ENCODE measurements at places on chromosomes 12 and 14. TPM values are rescaled to one million over a fixed set of nuclear protein-coding genes. Genes with fewer than 3 reads are reported as not detected.

DNA sequence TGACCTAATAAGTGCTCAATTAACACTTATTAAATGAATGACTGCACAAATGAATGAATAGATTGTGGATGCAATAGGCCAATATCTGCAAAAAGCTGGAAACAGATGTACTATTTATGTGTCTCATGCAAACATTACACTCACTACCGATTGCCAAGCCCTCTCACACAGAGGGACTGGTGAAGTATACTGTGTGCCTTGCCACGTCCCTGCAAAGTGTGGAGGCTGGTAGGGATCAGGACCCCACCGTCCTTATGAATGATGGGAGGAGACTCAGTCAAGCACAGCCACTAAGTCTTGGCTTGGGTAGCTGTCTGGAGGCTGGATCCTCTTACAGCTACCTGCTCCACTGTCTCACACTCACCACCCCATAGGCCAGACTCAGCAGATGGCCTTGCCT, 3.9 kb upstream of the TUNAR start:
- DNase-seq: no peak

DNA sequence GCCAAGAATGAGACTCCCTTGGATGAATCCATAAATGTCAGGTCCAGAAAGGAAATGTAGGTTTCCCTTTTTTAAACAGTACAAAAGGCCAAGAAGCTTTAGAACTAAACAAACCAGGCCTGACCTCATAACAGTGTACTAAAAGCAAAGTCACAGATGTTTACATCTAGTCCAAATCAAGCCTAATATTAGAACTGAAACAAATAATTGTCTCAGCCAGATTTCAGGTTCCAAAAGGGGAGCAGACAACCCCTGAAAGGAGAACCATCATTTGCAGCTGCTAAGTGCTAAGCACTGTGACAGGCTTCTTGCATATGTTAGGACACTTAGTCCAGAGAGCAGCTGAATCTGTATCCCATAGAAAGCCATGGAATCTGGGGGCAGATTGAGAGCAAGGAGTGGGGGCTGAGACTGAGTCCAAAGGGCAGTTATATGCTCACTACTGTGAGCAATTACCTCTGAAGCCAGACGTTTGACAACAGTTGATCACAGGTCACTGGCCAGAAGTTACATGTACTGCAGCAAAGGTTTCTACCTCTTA, 90.1 kb downstream of the STXBP6 start:
- no peak for DNase-seq

DNA sequence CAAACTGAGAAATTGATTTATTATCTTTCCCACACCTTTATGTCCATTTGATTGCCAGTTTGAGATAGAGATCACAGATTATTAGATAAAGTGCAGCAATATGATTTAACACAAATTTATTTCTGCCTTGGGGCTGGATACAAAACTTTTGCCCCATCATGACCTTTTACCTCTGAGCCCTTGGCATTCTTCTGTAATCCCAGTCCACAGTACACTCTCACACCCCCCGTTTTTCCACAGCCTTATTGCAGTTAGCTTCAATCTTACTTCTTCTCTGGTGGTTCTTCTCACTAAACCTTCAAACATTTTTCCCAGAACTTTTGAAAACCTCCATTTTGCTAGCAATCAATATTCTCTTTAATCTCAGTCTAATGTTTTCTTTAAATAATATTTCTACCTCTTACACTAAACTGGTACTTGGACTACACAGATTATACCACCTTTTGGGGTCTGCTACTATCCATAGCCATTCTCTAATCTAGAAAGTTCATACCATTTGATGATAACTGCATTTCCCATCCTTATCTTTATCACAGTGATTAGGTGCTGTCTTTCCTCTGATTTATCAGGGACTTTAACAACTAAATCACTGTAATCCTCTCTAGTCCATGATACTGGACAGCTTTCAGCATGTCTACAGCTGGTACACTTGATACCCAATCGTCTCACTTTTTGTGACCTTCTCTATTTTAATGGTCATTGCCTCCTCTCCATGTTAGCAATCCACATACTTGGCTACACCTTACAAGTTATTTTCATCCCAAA, 186.7 kb upstream of the PDE3A start:
- no peak for DNase-seq

GRCh38 chr14:95163666-95164065, 6.3 kb upstream of the DICER1 start:
- no peak for DNase-seq

GRCh38 chr12:130203151-130203550, 40.9 kb downstream of the FZD10 start:
- no peak for DNase-seq

DNA sequence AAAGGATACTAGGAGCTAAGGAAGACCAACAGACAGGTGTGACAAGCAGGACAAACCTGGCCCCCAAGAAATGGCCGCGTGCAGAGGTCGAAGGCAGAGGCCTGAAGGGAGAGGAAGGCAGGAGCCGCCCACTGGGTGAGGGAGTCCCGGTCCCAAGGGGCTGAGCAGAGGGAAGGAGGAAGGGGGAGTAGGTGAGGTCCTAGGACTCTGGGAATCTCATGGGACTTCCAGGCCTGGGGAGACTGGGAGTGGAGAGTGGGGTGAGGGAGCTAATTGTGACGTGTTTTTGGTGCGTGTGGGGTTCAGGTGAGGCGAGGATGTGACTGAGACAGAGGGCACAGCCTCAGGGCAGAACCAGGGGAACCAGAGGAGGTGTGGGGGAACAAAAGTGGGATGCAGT, 11.7 kb upstream of the FLVCR2 start:
- no peak for DNase-seq

GRCh38 chr12:91182636-91183455, at the start of gene DCN:
Gene DCN (minus strand): TSS chr12:91182817. CDS start chr12:91178552, 4,265 bp downstream.
- no peak for DNase-seq

- no peak for DNase-seq
These were observed 448.0 kb upstream of the FBXO33 start for GRCh38 chr14:39880106-39880695.

GRCh38 chr14:102516531-102517391, 7.2 kb upstream of the ANKRD9 start:
- DNase-seq: peak; percentile 57

DNA sequence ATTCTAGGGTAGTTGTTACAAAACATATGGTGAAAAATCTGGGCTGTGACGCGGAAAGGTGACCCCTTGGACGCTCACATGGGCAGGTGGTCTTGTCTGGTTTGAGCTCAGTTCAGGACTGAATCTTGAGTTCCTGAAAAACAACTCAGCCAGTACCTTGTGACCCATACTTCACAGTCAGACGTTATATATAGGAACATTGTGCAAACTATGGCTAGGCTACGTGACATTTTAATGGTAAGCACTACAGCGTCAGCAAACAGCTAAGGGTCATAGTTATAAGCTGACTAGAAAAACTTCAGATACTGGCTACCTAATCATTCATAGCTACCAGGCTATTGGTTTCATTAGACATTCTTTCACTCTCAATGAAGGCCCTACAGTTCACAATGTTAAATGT, 14.8 kb upstream of the EDDM3A start:
- no peak for DNase-seq

GRCh38 chr12:13812168-13812567, 169.2 kb downstream of the GRIN2B start:
- no peak for DNase-seq

DNA sequence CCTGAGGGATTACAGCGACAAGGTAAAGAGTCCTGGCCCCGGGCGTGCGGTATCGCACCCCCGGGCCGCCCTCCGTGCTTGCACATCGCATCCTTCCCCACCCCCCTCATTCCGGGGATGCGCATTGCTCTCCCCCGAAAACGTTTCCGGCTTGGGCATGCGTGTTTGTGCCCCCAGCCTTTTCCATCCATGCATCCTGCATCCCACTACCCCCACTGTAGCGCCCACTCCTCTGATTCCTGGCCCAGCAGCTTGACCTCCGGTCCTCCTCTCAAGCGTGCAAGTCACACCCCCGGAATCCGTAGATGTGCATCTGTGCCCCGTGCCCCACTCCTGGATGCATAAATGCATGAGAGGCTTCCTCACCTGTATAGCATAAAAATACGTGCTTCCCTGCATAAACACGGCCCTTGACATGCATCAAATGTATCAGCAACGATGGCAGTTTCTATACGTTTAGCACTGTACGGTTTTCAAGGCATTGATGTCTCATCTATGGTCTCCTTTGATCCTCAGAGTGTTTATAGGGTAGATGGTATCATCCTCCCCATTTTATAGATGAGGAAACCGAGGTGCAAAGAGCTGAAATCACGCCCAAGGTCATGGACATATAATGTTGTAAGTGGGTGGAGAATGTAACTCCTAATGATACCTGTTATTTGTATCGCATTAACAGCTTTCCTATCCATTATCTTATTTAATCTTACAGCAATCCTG, 484 bp downstream of the RIC8B start:
- DNase-seq: peak; percentile 15

DNA sequence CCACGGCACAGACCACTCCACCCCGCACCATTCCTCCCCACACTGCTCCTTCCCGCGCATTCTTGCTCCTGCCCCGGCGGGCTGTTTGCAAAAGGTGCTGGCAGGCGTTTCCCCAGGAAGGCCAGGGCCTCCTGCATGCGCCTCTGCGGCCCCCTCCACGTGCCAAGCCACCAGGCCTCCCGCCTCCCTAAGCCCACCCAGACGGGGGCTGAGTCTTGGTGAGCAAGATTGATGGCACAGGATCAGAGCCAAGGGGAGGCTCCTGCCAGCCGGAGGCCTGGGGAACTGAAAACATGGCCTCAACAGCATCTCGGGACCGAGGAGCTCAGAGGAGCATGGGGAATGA, 328.3 kb upstream of the DIO3 start:
- DNase-seq: no peak

DNA sequence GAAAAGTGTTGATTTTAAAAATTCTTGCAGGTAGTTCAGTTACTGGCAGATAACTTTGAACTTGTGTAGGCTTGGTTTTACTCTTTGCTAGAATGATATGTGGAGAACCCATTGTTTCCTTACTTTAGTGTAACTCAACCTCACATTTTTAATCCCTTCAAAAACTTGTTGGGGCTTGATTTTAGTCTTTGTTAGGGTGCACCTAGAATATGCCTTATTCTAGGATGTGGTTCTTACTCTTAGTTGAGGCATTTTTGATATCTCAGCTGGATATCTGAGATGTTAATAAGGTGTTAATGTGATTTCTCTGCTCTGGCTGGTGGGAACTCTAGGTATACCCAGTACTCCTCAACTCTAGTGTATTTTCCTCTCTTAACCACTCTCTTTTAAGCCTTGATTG, 10.0 kb downstream of the MNAT1 start:
- no peak for DNase-seq

Gene MGAT4C
- 5.4 TPM for total RNA-seq

Gene BDKRB1
- total RNA-seq: not detected

Gene CISTR
- total RNA-seq: 2.1 TPM

Gene FSCB
- not detected for total RNA-seq

Gene CCDC38
- 0.22 TPM for total RNA-seq

Gene NPAS3
- 2.5 TPM for total RNA-seq

Gene WNT1
- not detected for total RNA-seq

Gene KRT6A
- total RNA-seq: not detected

Gene ATL1
- total RNA-seq: 1.6 TPM

Gene APOF
- total RNA-seq: not detected
